ENCODE measurements at places on chromosomes 12 and 14.

DNA sequence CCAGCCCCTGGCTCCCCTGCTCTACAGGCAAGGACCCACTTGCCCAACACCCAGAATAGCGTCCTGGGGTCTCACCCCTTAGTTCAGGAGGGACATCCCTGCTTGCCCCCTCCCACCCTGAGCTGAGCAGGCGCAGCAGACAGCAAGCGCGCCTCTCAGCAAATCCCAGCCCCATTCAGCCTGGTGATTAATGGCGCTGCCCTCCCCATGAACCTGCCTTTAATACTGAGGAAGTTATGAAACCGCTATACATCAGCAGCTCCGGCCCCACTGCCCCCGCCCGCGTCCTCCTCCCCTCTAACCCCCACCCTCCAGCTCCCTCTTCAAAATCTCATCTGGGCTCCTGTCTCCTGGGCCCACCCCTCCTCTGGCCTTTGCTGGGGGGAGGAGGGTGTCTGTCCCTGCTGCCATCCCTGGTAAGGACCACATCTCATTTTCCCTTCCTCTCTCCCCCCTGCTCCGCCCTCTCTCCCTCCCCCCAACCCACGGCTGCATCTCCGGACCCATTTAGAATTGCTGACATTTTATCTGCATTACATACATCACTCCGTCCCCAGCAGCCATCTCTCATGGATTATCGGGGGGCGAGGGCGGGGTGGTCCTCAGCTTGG, 7.1 kb upstream of the SMUG1 start:
- peak; percentile 54 for DNase-seq

- DNase-seq, result no peak
Observed at GRCh38 chr12:56028511-56029165, 7.8 kb downstream of the IKZF4 start.

GRCh38 chr12:120445911-120446843, at the start of the genes GATC and TRIAP1:
TSS of gene GATC (plus strand) at chr12:120446444. CDS start at chr12:120446481, 37 bp downstream.
TSS of gene TRIAP1 (minus strand) at chr12:120446384. CDS start at chr12:120446372, 12 bp downstream.
- DNase-seq, result peak; percentile 90

DNA sequence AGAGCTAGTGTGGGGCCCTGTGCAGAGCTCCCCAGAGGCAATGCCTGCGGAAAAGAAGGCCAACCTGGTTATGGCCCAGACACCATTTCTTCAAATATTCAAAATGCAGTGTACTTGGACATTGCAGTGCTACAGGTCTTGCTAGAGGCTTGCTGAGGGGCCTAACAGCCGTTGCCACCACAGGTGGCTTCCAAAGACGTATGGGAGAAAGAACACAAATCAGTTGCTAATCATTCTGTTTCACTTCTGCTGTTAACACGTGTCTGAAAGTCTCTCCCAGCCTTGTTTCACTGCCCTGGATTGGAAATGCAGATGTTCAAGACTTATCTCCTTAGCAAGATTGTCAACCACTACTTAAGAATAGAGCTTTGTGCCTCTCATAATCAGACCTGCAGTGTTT, 925.9 kb downstream of the GALC start:
- DNase-seq, result no peak

- peak; percentile 35 for DNase-seq
Observed at GRCh38 chr14:77707355-77707723, 484 bp downstream of the ALKBH1 start.

GRCh38 chr14:65492266-65492665, 79.7 kb downstream of the FUT8 start:
- DNase-seq, result no peak

- no peak for DNase-seq
Observed at GRCh38 chr12:122129131-122129530, 44.9 kb downstream of the IL31 start.
